ENCODE measurements at places on chromosomes 16 and 17.

DNA sequence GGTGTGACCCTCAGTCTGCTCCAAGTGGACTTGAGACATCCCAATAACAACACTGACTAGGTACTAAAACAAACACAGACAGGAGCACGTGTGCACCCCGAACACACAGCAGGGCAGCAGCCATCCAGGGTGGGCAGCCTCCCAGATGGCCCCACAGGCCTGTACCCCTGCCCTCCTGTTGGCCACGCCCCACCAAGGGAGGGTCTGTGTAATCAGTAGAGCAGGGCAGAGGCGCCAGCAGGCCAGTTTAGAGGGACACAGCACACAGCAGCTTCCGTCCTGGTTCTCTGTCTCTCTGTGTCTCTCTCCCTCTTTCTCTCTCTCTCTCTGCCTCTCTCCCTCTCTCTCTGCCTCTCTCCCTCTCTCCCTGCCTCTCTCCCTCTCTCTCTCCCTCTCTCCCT is 21.4 kb downstream of the ACTG1 start:
- no peak for DNase-seq

GRCh38 chr16:74923766-74924460 is 61.0 kb downstream of the WDR59 start:
- DNase-seq: no peak

DNA sequence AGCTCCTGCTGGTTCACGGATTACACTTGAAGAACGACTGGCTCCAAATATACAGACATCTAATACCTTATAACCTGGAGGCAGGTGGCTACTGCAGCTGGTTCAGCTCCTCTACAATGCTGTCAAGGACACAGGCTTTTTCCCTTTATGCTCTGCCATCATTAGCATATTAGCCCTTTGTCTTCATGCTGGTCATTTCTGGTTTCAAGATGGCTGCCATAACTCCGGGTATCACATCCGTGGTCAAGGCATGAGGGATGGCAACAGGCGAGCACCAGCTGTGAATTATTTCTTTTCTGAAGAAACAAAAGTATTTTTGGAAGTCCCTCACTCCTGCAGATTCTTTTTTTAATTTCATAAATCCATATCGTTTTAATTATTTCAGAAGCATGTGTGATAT is 124.3 kb upstream of the MED13 start:
- no peak for DNase-seq

DNA sequence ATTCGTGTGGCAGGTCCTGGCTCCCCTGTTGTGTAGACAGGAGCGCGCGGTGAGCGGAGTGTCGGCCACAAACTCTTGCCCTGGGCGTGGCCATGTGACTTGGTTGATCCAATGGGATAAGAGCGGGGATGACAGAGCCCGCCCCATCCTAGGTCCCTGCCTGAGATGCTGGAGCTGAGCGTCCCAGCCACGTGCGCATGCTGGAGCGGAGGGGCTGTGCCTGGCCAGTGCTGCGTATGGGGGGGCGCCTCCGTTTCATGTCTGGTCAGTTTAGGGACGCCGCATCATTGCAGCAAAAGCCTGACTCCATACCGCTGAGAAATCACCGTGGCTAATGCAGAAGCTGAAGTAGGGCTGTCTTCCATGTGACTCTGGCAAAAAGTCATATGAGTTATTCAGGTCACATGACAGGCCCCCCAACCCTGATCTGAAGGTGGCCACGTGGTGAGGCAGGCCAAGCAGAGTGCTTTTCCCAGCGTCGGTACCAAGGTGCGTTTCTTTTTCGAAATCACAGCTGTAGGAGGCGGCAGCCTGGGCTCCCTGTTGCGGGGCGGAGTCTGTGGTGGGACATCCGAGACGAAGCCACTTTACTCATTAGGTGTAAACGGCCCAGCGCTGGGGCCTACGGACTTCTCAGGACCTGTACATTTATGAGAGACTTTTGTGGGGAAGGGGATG is 22.5 kb downstream of the HSBP1 start:
- no peak for DNase-seq

- no peak for DNase-seq
Observed at GRCh38 chr17:44389281-44389680, at the start of gene ITGA2B. Gene ITGA2B, minus strand, starts transcription at chr17:44389649. Its CDS starts 176 bp downstream, at chr17:44389473.

Measured in suppressor macrophage (primary cell).